ENCODE measurements at places on chromosomes 4 and X.

- H3K27me3 ChIP-seq, result no peaks in the 10 kb centered on the region
- no peak overlapping the region for H3K4me3 ChIP-seq
- no peak overlapping the region for H3K27ac ChIP-seq
- peaks cover 28% of the 10 kb centered on the region for H3K36me3 ChIP-seq
Measured at GRCh38 chr4:185190306-185190856, 13.4 kb downstream of the CFAP97 start.

- peaks cover 4% of the 10 kb centered on the region for H3K4me1 ChIP-seq
- DNase-seq, result no peak
- H3K27me3 ChIP-seq, result peaks cover 3% of the 10 kb centered on the region
- H3K36me3 ChIP-seq, result no peaks in the 10 kb centered on the region
- no peak overlapping the region for H3K4me3 ChIP-seq
- H3K27ac ChIP-seq, result no peak overlapping the region
Measured at GRCh38 chrX:103249805-103250204, 5.2 kb downstream of the TCEAL8 start.

- H3K4me3 ChIP-seq, result no peak overlapping the region
- H3K4me1 ChIP-seq, result no peaks in the 10 kb centered on the region
- no peaks in the 10 kb centered on the region for H3K27me3 ChIP-seq
- no peak overlapping the region for H3K27ac ChIP-seq
- H3K36me3 ChIP-seq, result peaks cover 9% of the 10 kb centered on the region
Measured at GRCh38 chrX:120235284-120235683, 15.3 kb upstream of the ZBTB33 start.

DNA sequence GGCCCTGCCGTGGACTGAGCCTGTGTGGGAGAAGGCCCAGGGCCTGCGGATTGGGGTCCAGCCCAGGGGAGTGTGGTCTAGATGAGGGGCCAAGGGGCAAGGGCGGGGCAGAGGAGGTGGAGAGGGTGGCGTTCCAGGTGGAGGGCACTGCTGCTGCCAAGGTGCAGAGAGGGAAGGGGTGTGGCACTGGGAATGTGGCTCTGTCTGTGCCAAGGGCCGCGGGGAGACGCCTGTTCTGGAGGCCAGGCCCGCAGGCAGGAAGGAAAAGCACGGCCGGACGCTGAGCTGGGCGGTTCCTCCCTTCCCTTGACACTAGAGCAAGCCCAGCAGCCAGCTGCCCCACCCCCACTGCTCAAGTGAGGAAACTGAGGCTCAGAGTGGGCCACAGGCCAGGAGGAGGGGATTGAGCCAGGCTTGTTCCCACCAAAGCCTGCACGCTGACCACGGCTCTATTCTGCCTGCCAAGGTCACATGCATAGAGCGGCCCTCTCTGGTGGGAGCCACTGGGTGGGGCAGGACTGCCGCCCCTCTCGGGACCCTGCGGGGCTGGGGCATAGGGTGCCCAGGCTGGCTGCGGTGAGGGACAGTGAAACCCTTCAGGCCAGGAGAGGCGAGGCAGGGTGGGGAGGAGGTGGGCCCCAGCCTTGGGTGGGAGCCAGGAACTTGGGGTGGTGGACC is 13.0 kb downstream of the SH3BP2 start:
- no peak for DNase-seq
- H3K27me3 ChIP-seq, result no peaks in the 10 kb centered on the region
- peaks cover 10% of the 10 kb centered on the region for H3K4me1 ChIP-seq
- H3K36me3 ChIP-seq, result no peaks in the 10 kb centered on the region
- no peak overlapping the region for H3K27ac ChIP-seq
- no peak overlapping the region for H3K4me3 ChIP-seq

DNA sequence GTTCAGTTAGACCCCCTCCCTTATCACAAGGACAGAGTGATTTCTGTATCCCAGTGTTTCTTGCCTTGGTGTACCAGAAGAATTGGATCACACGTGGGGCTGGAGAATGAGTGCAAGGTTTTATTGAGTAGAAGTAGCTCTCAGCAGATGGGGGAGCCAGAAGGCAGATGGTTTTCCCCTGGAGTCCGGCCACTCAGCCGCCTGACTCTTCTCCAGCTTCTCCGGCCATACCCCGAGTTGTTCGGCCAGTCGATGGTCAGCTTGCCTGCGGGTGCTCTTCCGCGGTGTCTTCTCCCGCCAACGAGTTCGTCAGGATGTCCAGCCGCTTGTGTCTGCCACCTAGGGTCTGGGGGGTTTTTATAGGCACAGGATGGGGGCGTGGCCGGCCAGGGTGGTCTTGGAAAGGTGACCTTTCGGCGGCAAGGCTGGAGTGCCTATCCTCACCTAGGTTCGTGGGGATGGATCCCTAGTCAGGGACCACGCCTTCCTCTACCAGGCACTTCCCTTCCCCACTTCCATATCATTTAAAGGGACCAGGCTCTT is 14.5 kb downstream of the GAB1 start:
- H3K27ac ChIP-seq, result no peak overlapping the region
- peaks cover 2% of the 10 kb centered on the region for H3K27me3 ChIP-seq
- H3K36me3 ChIP-seq, result no peaks in the 10 kb centered on the region
- H3K4me3 ChIP-seq, result no peak overlapping the region
- no peak for DNase-seq
- H3K4me1 ChIP-seq, result no peaks in the 10 kb centered on the region

DNA sequence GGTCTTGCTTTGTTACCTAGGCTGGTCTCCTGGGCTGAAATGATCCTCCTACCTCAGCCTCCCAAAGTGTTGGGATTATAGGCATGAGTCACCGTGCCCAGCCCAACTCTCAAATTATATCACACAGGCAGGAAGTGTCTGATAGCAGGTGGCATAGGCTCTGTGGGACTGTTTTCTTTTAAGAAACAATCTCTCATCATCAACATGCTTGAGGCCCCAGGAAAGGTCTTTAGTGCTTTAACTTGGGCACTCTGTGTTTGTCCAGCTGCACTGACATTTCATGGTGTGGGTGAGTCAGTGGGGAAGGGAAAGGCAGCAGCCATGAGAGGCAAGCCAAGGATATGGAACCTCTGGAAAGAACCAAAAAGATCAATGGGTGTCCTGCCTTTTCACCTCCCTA is 88.1 kb upstream of the TSPAN5 start:
- peak; percentile 15 for DNase-seq
- no peaks in the 10 kb centered on the region for H3K27me3 ChIP-seq
- H3K36me3 ChIP-seq, result no peaks in the 10 kb centered on the region
- H3K27ac ChIP-seq, result no peak overlapping the region

DNA sequence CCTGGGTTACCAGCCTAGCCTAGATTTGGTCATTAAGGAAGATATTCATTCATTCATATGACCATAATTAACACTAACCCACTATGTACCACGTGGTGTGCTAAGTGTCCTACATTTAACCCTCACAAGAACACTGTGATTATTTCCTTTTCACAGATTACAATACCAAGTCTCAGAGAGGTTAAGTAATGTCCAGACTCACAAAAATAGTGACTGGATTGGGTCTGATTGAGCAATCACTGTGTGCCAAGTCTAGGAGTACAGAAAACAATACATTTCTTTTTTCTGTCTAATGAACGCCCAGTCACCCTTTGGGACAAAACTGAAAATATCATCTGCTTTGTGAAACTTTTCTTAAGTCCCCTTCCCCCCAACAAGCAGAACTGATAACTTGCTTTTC is 7.6 kb upstream of the DLG3 start:
- DNase-seq, result no peak
- peaks cover 4% of the 10 kb centered on the region for H3K27me3 ChIP-seq
- peaks cover 16% of the 10 kb centered on the region for H3K4me1 ChIP-seq
- H3K36me3 ChIP-seq, result no peaks in the 10 kb centered on the region
- no peak overlapping the region for H3K4me3 ChIP-seq

DNA sequence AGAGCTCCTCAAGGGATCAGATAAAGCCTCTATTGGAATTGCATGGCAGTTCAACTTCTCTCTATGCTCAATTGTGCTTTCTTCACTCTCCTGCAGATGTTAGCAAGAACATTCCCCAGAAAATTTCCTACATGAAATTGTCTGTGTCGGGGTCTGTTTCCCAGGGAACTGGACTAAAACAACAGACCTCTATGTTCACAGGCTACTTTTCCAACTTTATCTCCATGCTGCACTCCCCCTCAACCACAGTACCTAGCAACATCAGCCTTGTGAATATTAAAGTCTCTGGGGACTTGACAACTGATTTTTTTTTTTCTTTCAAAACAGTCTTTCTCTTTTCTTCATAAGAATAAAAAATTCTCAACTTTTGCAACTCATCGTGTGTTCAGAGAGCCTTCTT is 1470.8 kb upstream of the ADGRL3 start:
- H3K4me3 ChIP-seq, result no peak overlapping the region
- no peaks in the 10 kb centered on the region for H3K27me3 ChIP-seq
- H3K27ac ChIP-seq, result no peak overlapping the region
- DNase-seq, result no peak
- no peaks in the 10 kb centered on the region for H3K4me1 ChIP-seq

GRCh38 chr4:84878546-84878945 is 87.9 kb downstream of the WDFY3 start:
- no peaks in the 10 kb centered on the region for H3K36me3 ChIP-seq
- no peaks in the 10 kb centered on the region for H3K27me3 ChIP-seq
- no peak overlapping the region for H3K27ac ChIP-seq
- H3K4me3 ChIP-seq, result no peak overlapping the region
- no peaks in the 10 kb centered on the region for H3K4me1 ChIP-seq

- no peaks in the 10 kb centered on the region for H3K36me3 ChIP-seq
- H3K4me1 ChIP-seq, result no peaks in the 10 kb centered on the region
- no peaks in the 10 kb centered on the region for H3K27me3 ChIP-seq
- no peak overlapping the region for H3K27ac ChIP-seq
Measured at GRCh38 chr4:26144526-26145155, 176.2 kb upstream of the RBPJ start.

DNA sequence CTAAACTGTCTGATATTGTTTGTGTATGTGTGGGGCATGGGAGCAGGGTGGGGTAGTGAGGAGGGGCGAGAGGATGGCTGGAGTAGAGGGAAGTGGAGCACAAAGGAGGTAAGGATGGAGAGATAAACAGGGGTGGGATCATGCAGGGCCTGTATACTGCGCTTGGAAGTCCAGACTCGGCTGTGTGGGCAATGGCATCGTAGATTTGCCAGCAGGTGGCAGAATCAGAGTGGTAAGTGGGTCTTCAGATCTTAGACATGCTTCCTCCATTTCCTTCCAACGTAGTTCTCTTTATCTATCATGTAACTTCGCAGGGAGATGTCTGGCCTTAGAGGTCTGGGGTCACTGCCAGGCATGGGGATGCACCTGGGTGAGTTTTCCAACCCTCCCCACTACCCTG is 155.5 kb downstream of the PDGFRA start:
- H3K27me3 ChIP-seq, result no peaks in the 10 kb centered on the region
- H3K4me3 ChIP-seq, result no peak overlapping the region
- H3K27ac ChIP-seq, result no peak overlapping the region
- no peak for DNase-seq

DNA sequence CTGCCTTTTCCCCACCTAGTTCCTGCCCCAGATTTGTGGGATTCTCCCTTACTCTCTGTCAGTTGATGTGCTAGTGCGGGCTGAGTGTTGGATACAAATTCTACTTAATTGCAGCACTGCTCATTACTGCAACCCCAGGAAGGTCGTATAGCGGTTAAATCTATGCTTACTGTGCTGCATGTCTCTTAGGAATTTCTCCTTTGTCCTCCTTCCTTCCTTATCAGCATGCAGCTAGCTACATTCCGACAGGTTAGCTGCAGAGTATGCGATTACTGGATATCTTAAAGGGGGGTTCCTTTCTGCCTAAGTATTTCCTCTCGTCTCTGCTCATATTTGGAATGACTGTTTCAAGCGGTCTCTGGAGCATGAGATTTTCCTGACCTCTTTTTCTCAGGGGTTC is 662.8 kb downstream of the TLL1 start:
- no peak overlapping the region for H3K4me3 ChIP-seq
- DNase-seq, result no peak
- no peaks in the 10 kb centered on the region for H3K4me1 ChIP-seq
- no peak overlapping the region for H3K27ac ChIP-seq

- no peak overlapping the region for H3K27ac ChIP-seq
- DNase-seq, result no peak
- no peak overlapping the region for H3K4me3 ChIP-seq
Measured at GRCh38 chr4:122329876-122330565, 48.8 kb upstream of the ADAD1 start.

GRCh38 chr4:154739111-154739510 is 4.7 kb upstream of the LRAT start:
- no peak overlapping the region for H3K27ac ChIP-seq
- DNase-seq, result no peak
- no peak overlapping the region for H3K4me3 ChIP-seq
- peaks cover 8% of the 10 kb centered on the region for H3K4me1 ChIP-seq

DNA sequence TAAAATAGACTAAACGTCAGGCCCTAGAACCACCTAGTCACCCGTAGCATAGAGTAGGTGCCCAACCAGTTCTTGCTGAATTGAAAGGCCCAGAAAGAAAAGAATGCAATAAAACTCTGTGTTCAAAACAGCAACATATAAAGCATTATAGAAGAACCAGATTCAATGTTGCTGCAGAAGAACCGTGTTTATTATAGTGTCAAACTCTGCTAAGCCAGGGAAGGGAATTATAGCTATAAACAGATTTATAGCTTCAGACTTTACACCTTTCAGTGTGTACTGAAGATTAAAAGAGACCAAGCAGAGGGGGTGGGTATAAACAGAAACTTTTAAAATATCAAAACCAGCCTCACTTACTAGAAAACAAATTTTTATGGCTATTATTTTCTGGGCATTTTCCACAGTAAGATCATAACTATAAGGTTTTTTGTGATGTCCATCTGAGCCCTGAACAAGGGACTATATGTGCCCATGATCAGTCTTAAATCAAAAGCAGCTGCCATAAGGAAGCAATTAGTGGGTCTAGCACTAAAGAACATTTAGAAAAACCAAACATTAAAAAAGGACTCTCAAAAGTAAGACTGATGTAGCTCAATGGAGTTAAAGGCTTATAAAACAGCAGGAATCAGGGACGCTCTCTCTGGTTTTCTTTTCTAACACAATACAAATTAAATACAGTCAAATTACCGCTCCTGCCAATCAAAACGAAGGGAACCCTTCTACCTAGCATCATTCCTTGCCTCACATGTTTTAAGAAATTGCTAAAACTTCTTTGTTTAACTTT is 219.7 kb upstream of the ETNPPL start:
- H3K4me1 ChIP-seq, result no peaks in the 10 kb centered on the region
- H3K27ac ChIP-seq, result no peak overlapping the region
- H3K36me3 ChIP-seq, result no peaks in the 10 kb centered on the region
- no peak overlapping the region for H3K4me3 ChIP-seq
- no peak for DNase-seq

DNA sequence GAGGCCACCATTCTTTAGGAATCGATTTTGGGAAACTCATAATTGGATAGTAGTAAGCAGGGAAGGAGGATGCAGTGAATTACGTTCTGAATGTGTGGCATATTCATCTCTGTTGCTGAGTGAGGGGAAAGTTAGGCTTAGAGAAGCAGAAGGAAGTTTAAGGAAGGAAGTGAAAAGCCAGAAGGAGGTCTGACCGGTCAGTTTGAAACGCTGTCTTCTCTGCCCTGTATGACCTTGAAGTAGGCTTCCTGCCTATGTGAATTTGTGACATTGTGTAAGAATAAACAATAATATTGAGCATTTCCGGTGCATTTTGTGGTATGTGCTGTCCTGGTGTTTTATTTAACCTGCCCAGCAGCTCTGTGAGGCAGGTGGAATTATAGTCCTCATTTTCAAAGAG is 67.3 kb downstream of the PDLIM5 start:
- DNase-seq, result no peak
- no peak overlapping the region for H3K27ac ChIP-seq
- no peak overlapping the region for H3K4me3 ChIP-seq
- H3K36me3 ChIP-seq, result peaks cover 2% of the 10 kb centered on the region
- no peaks in the 10 kb centered on the region for H3K4me1 ChIP-seq
